CD8-positive, alpha-beta memory T cell (primary cell): ENCODE measurements at places on chromosomes 1 and 21.

DNA sequence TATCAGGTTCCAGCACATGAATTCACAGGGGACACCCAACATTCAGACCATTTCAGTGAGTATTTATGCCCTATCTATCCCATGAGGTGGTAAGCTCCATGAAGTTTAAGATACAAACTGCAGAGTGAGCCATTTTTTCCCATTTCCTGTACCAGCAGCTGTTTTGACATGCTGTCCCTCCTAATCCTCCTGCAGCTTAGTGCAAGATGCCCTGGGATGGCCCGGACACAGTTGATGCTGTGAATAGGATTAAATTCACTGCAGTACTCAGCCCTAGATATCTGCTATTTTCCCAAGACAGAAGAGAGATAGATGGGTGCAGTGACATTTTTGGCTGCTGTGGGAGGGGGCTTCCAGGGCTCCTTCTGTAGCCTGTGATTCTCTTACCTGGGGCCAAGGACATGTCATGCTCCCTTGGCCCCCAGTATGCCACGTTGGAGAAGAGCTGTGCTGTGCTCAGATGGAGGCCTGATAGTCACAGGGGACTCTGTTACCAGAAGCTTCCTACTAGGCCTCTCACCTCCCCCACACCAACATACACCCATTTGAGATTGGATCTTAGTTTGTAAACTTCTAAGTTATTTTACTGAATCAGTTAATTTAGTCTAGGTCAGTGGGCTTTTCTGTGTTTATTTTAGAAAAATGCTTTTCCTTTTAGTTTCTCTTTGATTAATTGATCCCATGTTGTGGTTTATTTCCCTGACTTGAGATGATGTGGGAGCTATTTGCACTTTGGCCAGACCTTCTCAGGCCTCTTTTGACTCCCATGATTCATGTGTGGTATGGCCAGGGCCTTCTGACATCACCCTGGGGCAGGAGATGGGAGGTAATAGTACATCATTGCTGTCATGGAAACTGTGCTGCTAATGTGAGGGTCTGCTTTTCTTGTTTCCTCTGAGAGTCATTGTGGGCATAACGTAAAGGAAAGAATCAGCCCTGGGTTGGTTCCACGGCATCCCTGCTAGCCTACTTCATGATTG, 92.6 kb downstream of the ST3GAL3 start:
- no peak for DNase-seq

GRCh38 chr1:13577846-13578245, 5.8 kb upstream of the PDPN start:
- DNase-seq: no peak

- DNase-seq: no peak
These were observed 58.3 kb downstream of the EDEM3 start for GRCh38 chr1:184696403-184696802.

GRCh38 chr1:81803431-81804110, 2.8 kb downstream of the ADGRL2 start:
- no peak for DNase-seq

GRCh38 chr1:212457740-212458338, 25.1 kb downstream of the NENF start:
- peak; percentile 27 for DNase-seq

GRCh38 chr1:164891615-164892014, 332.6 kb downstream of the PBX1 start:
- DNase-seq: no peak

GRCh38 chr1:49351768-49352167, 575.1 kb upstream of the BEND5 start:
- no peak for DNase-seq

GRCh38 chr1:99764439-99764838, 2.0 kb downstream of the FRRS1 start:
- DNase-seq: no peak

- no peak for DNase-seq
These were observed 67.7 kb downstream of the MACF1 start for GRCh38 chr1:39272027-39272797.

GRCh38 chr1:32496127-32496526, 31.3 kb downstream of the ZBTB8B start:
- no peak for DNase-seq

DNA sequence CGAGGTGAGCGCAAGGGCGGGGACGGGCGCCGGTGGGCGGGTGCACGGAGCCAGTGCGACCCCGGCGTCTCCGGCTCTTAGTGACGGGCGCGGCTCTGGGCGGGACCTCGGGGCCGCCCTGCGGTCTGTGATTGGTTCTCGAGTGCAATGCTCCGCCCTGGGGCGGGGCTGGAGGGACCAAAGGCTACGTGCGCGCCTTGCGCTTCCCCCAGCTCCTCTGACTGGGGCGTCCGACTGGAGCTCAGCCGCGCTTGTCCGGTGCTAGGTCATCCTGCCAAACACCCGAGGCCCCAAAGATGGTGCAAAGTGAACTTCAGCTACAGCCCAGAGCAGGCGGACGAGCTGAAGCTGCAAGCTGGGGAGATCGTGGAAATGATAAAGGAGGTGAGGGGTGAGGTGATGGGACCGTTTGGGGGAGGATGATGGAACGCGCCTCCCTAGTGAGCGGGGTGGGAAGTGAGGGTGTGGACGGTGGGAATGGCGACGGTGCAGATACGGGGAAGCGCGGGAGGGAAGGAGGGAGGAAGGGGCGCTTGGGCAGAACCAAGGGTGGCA, 811 bp downstream of the SH3D21 start:
- peak; percentile 94 for DNase-seq

GRCh38 chr1:157734321-157734720, 33.8 kb upstream of the FCRL3 start:
- no peak for DNase-seq

GRCh38 chr1:241167121-241167630, 189.8 kb downstream of the RGS7 start:
- DNase-seq: no peak

DNA sequence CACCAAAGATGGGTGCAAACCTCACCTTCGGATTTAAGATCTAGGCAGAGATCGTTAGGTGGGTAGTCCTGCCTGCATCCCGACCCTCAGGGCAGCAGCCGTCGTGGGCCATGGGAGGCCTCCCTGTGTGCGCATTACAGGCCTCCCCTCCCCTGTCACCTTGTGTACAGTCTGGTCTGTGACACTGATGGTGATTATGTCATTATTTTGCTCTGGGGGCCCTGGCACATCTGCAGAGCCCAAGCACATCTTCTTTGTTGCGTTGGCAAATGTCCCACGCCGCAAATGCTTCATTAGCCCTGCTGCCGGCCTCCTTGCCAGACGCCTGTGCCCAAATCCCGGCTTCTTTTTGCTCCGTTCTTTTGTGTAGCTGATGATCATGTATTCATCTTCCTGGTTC, 31.7 kb downstream of the PROX1 start:
- DNase-seq: no peak

GRCh38 chr1:98975810-98976209, 28.9 kb downstream of the PLPPR5 start:
- DNase-seq: no peak

DNA sequence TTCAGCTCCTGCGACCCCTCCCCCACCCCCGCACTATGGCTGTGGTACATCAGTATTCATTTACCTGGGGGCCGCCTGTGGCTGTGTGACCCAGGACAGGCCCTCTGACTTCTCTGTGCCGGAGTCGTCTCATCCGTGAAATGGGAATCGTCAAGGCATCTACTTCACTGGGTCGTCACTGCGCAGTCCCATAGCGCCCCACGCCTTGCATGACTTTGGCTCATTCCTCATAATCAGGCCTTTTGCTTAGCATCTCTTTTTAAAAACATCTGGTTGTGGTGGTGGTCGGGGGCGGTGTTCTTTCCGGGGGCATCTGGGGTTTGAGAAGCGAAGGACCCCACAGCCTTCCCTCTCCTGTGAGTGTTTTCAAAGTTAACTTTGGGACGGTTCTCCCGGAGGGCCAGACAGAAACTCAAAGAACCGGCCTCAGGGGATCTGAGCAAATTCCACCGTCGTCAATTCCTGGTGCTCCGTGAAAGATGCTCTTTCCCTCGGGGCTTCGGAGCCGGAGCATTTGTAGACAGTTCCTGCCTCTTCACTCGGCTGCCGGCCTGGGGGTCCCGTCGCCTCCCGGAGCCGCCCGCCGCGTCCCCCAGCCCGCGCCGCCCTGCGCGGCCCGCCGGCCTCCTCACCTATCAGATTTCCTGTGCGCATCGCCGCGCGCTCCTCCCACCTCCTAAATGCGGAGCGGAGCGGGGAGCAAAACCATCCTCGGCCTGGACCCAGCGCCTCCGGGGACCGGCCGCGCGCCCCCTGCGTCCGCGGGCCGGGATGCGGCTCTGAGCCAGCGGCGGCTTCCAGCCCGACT, at the start of gene B3GALT5:
Gene B3GALT5, plus strand, starts transcription at position 708 of the 808 bp plus-strand sequence. CDS start 47,620 bp downstream, outside the sequence.
- DNase-seq: no peak

DNA sequence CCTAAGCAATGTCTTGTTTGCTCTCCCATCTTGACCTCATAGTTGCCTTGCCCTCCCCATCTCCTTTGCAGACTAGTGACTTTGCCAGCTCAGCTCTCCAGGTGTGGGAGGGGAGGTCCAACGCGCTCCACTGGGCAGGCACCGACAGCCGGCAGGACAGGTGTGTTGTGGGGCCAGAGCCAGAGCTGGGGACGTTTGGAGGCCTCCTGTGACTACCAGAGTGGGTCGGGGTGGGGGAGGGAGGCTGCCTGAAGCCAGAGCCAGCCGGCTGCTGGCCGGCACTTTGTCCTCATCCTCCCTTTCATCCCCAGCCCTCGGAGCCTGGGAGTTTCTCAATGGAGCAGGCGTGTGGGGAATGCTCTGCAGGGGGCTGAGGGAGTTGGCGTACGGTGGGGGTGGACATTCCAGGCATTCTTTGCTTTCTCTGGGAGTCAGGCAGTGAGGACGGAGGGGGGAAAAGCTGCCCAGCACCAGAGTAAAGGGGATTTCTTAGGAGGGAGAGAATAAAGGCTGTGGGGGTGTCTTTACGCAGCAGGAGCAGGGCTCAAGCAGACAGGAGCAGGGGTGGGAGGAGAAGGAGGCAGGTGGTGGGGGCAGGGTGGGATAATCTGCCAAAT, 20.2 kb downstream of the NUAK2 start:
- no peak for DNase-seq

DNA sequence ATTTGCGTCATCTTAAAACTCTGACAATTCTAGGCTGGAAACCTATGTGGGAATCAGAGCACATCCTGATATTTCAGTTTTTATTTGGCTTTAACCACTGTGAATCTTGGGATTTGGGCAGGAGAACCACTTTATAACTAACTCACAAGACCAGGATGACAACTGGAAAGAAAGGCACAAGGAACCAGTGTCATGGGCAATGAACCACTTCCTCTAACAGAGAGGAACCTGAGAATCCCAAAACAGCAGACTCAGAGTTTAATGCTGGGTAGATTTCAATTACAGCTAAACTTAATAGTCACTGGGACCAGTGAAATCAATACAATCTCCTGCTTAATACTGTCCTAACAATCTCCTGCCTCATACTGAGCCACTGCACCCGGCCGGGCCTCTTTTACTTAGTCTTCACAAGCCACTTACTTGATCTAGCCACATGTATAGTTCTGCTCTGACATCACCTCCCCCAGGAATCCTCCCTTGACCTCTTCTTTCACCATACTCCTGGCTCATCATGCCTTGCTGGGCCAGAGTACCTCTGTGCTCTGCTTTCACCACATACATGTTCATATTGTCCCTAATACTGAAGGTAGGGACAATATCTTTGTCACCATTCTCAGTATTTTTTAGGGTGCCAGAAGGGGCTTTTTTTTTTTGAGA, 20.2 kb upstream of the SLFNL1 start:
- DNase-seq: no peak

DNA sequence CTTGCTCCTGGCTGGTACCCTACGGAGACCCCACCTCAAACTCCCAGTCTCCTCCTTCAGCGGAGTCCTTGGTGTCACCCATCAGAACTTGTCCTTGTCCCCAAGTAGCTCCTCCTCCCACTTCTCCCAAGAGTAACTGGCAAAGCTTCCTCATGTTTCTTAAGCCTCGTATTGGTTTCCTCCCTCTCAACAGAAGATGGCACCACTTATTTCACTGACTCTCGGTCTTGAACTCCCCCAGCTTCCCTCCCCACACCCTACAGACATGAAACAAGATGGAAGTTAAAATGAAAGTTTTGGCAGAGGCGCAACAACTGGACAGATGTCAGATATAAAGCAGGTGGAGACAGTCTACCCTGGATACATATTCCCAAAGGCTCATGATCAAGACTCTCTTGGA, 13.4 kb downstream of the RAB7B start:
- no peak for DNase-seq

- no peak for DNase-seq
These were observed 211.9 kb upstream of the VAMP3 start for GRCh38 chr1:7558921-7559869.

DNA sequence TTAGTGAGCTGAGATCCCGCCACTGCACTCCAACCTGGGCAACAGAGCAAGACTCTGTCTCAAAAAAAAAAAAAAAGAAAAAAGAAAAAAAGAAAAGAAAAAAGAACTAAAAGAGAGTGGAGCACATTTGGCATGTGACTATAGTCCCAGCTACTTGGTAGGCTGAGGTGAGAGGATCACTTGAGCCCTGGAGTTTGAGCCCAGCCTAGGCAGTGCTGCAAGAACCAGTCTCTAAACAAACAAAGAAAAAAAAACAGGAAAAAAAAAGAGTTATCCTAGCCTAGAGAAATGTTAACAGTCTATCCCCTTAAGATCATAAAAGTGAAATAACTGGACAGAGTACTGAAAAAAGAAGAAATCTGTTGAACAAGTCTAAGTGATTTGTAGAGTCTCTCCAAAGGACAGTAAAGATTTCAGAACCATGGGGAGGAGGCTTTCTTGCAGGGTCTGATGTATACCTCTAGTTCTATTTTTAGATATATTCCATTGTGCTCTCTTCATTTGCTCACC, 4.5 kb upstream of the PRDX1 start:
- DNase-seq: no peak

- peak; percentile 89 for DNase-seq
These were observed 54.1 kb upstream of the SAMD11 start for GRCh38 chr1:869499-870244.

GRCh38 chr1:224730540-224730939, 114.4 kb downstream of the CNIH3 start:
- DNase-seq: no peak

- DNase-seq: no peak
These were observed 14.7 kb downstream of the KANK4 start for GRCh38 chr1:62304515-62304914.

GRCh38 chr21:36708286-36709029, 9.5 kb downstream of the SIM2 start:
- DNase-seq: no peak

- peak; percentile 63 for DNase-seq
These were observed at the start of gene PLEKHM2 for GRCh38 chr1:15684042-15684461. Gene PLEKHM2 (plus strand): TSS chr1:15684320. CDS start chr1:15684559, 239 bp downstream.
